Fibroblast of skin of right biceps (primary cell): ENCODE measurements at places on chromosomes 4 and X.

- DNase-seq: peak; percentile 64
Observed at GRCh38 chrX:103464774-103465117, 54.5 kb downstream of the RAB40A start.

DNA sequence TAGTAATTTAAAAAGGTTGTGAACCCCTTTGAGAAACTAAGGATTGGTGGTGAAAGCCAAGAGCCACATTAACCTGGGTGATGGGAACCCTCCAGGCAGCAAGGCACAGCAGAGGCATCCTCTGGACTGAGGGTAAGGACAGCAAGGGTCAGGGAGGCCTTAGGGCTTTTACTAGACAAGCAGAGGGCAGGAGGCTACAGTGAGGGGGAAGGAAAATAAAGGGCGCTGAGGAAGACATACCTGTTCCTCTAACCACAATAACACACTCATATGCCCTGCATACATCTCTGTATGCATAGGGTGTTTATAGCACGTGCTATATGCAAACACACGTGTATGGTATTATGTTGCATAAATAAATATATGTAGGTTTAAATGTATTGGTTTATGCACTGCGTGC, 18.7 kb downstream of the GPM6B start:
- DNase-seq: no peak

GRCh38 chr4:110088670-110089069, 109.7 kb downstream of the ELOVL6 start:
- DNase-seq: peak; percentile 65

DNA sequence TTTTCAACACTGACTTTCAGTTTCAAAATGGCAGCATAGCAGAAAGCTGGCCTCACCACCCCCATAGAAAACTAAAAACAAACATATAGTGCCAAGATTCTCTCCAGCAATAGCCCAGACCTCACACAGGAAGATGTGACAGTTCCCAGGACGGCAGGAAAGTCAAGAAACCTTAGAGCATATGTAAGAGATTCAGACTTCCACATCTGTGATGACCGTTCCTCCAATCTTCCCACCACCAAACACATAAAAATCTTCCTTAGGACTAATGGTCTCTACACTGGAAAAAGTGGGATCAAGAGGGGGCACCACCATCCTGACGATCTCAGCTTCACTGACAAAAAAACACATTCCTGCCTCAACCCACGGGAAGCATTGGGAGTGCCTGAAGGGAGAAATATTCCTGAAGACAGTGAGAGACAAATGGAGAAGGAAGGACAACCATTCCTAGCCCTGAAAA, 134.1 kb upstream of the CPXCR1 start:
- no peak for DNase-seq

GRCh38 chrX:27619975-27620374, 29.8 kb downstream of the DCAF8L2 start:
- peak; percentile 15 for DNase-seq

DNA sequence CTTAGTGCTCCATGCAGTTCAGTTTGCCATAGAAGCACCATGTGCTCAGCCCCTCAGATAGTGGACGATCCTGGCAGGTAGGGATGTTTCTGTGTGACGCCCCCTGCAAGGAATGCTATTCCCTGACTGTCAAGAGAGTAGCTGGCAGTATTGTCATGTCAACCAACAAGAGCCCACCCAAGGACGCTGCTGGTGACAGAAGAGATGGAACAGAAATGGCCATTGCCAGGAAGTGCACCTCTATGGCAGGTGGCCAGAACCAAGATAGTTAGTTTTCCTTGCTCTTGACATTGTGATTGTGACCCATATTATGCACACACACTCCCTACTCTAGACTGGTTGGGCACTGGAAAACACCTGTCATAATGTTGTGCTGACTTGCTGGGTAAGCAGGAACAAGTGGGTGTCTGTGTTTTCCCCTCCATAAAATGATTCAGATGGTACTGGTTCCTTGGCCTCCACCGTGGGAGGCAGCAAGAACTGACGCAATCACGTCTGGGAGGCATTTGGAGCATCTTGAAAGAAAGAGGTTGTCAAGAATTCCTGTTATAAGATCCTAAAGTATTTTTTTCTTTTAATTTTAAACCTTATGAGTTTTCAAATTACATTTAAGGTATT, 507.9 kb downstream of the MID1IP1 start:
- peak; percentile 21 for DNase-seq

DNA sequence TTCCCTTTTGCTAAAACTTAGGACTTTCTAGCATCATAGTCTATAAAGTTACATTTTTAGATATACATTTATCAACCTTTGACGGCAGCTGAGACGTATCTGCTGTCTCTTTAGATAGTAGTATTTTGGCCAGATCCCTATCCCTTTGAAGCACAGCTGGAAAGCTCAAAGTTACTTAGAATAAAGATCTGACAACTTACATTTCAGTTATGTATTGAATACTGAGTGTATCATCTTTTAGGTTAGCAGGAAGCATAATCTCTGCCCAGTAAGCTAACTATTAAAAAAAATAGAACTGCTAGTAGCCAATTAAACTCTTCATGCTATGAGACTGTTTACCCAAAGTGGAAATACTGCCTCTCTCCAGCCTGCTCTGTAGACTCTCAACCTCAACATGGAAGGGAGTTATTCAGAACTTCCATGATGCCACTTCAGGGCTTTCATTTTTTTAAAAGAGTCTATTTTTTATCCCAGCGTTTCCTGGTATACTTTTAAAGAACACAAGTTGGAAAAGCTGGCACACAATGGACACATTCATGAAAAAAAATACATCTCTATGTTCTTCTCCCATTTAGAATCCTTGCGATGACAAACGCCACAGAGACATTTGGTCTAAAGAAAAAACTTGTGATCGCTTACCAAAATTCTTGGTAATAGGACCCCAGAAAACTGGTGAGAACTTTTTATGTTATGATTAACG, 126.3 kb downstream of the PRSS12 start:
- no peak for DNase-seq

DNA sequence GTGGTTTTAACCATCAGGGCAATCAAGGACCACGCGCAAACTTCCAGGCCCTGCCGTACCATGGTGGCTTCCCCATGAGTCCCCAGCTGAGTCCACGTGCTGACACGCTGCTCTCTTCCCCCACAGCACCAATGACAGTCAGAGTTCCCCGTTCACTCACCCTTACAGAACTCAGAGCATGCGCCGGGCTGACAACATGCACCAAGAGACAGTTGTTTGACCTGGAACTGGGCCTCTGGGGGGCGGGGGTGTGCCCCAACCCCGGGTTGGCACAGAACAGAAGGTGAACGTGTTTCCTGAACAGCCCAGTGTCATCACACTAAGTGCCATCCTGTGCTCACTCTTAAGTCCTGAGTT, 29.4 kb downstream of the IRF2 start:
- DNase-seq: no peak

GRCh38 chrX:34813618-34814017, 129.0 kb upstream of the FAM47B start:
- peak; percentile 49 for DNase-seq

DNA sequence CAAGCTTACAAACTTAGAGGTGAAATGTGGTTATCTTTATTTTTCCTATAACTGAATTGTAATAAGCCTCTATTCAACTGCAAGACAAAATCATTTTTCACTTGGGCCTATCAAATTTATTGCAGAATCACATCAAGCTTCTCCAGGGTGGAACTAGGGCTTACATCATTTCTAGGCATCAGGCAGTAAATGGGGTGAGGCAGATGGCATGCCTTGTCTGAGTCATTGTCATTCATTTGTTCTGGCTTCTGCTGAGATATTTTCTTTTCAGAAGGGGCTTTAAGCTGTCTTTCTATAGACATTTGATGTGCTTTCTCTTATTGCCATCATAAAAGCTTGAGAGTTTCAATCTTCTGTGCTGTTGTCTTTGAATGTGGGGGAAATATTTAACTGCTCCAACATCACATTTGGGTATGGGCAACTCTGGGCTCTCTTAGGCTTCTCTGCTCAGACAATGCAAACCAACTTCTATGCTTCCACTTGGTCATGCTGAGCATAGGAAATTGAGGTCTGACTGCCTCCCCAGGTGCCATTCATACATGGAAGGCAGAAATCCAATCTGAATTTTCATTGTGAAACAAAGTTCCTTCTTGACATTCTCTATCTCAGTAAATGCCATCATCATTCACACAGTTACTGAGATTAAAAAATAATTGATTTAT, 225.8 kb upstream of the GIMD1 start:
- DNase-seq: no peak

DNA sequence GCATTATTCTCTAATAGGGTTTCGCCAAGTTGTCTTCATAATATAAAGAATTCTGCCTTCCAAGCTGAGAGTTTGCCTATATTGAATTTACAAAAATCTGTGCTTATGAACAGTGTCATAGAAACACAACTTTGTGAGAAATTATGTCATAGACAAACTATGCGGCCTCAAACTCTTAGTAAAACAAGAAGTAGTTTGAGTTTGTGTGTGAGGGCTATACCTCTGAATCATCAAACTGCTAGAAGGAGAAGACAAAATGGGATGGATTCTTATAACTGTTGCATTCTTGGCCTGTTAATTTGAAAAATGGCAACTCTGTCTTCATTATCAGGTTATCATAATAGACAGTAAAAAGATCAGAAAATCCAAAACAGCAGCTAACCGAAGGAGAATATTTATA, 46.1 kb upstream of the NAP1L5 start:
- peak; percentile 89 for DNase-seq

- DNase-seq: no peak
Observed at GRCh38 chr4:86243750-86244149, 116.1 kb downstream of the MAPK10 start.

DNA sequence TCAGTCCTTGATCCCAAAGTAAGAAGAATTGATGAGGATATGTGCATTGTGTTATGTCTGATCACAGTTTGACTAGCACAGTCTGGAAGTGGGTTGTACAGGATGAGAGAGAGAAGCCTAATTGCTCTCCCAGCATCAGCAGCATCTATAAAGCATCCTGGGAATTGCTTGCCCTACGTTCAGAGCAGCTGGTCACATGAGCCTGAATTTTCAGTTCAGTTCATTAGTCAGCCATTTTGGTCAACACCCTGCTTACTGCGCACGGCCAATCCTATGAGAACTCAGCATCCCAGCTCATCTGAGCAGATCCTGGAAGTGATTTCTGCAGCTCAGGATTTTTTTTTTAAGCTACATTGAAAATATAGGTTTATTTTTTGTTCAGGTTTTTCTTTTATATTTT, at the start of gene RUFY3:
Gene RUFY3, plus strand, starts transcription at position 218 of the 400 bp plus-strand sequence. CDS start 610 bp downstream, outside the sequence.
- DNase-seq: peak; percentile 93

- DNase-seq: peak; percentile 55
Observed at GRCh38 chrX:68940601-68941000, 111.8 kb downstream of the EFNB1 start.

GRCh38 chrX:31223817-31224216, 152.0 kb upstream of the FTHL17 start:
- DNase-seq: peak; percentile 75

DNA sequence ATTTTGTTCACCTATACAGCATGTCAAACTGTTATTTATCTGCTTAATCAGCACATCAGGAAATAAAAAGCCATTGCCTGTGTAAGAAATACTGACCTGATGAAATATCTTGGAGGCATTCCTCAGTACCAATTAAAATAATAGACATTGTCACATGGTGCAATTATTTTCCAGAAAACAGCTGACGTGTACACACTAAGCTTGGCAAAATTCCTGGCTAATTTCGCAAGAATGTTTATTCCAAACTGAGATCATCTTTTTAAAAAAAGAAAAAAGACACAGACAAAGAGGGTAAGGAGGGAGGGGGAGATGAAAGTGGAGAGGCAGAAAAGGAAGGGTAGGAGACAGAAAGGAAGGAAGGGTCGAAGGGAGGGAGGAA, 61.9 kb upstream of the NFKB1 start:
- peak; percentile 92 for DNase-seq

- no peak for DNase-seq
Observed at GRCh38 chr4:2087170-2087569, 28.0 kb downstream of the NAT8L start.

GRCh38 chr4:118277243-118277642, 75.6 kb downstream of the PRSS12 start:
- no peak for DNase-seq

DNA sequence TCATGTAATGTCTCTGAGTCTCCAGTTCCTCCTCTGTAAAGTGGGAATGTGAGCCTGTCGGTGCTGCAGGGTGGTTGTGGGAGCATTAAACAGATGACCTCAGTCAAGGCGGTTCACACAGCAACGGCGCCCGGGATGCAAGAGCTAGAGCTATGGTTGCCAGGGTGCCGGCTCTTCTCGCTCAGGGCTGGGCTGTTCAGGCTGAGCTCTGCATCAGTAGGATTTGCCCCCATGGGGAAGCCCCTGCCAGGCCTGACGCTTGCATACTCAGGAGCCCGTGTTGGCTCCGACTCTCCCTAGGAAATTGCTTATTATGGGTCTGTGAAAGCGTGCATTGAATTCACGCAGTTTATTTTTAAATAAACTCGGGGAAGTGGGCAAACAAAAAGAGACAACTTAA, 67.3 kb downstream of the PSAPL1 start:
- DNase-seq: no peak
